Erythroblast (primary cell): ENCODE measurements at places on chromosomes 16 and 17.
A peak's percentile ranks its signal among the peaks of the same experiment; 100 is the strongest.

GRCh38 chr17:21036361-21036881 lies 6.4 kb downstream of the USP22 start:
- no peak for DNase-seq

GRCh38 chr17:63446753-63447470 lies 806 bp upstream of the CYB561 start:
- no peak for DNase-seq

- no peak for DNase-seq
Observed at GRCh38 chr17:47338026-47338425, 14.3 kb downstream of the EFCAB13 start.

- no peak for DNase-seq
Observed at GRCh38 chr16:29230671-29231096, 175.8 kb downstream of the NPIPB11 start.

DNA sequence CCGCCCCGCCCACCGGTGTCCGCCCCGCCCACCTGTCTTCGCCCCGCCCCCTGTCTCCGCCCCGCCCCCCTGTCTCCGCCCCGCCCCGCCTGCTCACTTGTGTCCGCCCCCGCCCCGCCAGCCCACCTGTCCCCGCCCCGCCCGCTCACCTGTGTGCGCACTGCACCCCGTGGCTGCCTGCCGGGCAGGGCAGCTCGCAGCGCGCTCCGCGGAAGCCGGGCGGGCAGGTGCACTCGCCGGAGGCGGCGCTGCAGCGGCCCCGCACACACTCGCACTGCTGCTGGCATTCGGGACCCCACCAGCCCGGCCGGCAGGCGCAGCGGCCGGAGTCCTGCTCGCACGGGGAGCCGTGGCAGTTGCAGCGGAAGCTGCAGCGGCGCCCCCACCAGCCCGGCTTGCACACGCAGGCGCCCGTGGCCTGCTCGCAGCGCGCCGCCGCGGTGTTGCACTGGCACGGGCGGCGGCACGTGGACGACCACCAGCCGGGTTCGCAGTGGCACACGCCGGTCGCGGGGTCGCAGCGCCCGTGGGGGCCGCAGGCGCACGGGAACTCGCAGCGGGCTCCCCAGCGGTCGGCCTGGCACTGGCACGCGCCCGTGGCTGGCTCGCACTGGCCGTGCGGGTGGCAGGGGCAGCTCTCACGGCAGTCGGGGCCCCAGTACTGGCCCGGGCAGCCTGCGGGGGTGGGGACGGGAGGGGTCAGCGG lies 2.1 kb downstream of the SCARF1 start:
- peak; percentile 70 for DNase-seq
